CD8-positive, alpha-beta memory T cell (primary cell): ENCODE measurements at places on chromosomes 3 and 15.

DNA sequence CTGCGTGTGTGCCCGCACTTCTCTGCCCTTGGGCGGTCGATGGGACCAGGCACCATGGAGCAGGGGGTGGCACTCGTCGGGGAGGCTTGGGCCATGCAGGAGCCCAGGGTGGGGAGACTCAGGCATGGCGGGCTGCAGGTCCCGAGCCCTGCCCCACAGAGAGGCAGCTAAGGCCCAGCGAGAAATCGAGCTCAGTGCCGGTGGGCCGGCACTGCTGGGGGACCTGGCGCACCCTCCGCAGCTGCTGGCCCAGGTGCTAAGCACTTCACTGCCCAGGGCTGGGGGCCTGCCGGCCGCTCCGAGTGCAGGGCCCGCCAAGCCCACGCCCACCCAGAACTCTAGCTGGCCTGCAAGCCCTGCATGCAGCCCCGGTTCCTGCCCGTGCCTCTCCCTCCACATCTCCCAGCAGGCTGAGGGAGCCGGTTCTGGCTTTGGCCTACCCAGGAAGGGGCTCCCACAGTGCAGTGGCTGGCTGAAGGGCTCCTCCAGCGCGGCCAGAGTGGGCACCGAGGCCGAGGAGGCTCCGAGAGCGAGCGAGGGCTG lies 553 bp upstream of the RTP4 start:
- DNase-seq, result no peak
- peaks cover 13% of the 10 kb centered on the region for H3K36me3 ChIP-seq
- H3K4me3 ChIP-seq, result peak overlapping the region; percentile 73

- DNase-seq, result no peak
- no peak overlapping the region for H3K27ac ChIP-seq
- H3K4me3 ChIP-seq, result no peak overlapping the region
- peaks cover 22% of the 10 kb centered on the region for H3K4me1 ChIP-seq
- H3K36me3 ChIP-seq, result no peaks in the 10 kb centered on the region
Observed at GRCh38 chr3:4581920-4582611, 88.9 kb downstream of the ITPR1 start.

GRCh38 chr3:138381950-138382715 lies 33.8 kb downstream of the MRAS start:
- no peaks in the 10 kb centered on the region for H3K36me3 ChIP-seq
- no peaks in the 10 kb centered on the region for H3K4me1 ChIP-seq
- no peak overlapping the region for H3K4me3 ChIP-seq

GRCh38 chr3:130345487-130346079 lies at the start of gene COL6A5:
COL6A5 (plus strand) TSS chr3:130345672; CDS start chr3:130373639, 27,967 bp downstream.
- no peak within 1 kb of the TSS for H3K4me3 ChIP-seq
- H3K4me1 ChIP-seq, result no peaks in the 10 kb centered on the region
- peaks cover 4% of the 10 kb centered on the region for H3K27me3 ChIP-seq
- no peak within 1 kb of the TSS for H3K27ac ChIP-seq
- no peaks in the 10 kb centered on the region for H3K36me3 ChIP-seq
- no peak for DNase-seq

DNA sequence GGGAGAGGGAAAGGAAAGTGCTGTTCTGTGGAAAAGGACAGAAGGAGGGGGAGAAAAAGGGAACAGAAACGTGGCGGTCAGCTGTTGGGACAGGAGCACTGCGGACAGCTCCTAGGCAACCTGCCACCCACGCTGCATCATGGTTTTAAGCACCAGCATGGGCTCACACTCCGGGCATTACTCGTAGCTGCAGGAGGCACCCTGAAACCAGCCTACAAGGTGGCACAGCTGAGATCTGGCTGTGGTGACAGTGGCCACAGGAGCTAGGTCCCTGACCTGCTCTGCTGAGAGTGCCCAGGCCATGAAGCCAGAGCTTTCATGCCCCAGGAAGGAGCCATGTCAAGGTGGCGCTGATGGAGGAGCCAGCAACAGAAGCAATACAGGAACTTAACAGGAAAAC lies 161.4 kb upstream of the ST8SIA2 start:
- no peak for DNase-seq
- H3K4me3 ChIP-seq, result no peak overlapping the region
- no peaks in the 10 kb centered on the region for H3K4me1 ChIP-seq
- no peak overlapping the region for H3K27ac ChIP-seq

GRCh38 chr15:70271422-70272088 lies 173.8 kb upstream of the TLE3 start:
- no peak overlapping the region for H3K4me3 ChIP-seq
- DNase-seq, result no peak
- H3K36me3 ChIP-seq, result no peaks in the 10 kb centered on the region
- no peak overlapping the region for H3K27ac ChIP-seq

DNA sequence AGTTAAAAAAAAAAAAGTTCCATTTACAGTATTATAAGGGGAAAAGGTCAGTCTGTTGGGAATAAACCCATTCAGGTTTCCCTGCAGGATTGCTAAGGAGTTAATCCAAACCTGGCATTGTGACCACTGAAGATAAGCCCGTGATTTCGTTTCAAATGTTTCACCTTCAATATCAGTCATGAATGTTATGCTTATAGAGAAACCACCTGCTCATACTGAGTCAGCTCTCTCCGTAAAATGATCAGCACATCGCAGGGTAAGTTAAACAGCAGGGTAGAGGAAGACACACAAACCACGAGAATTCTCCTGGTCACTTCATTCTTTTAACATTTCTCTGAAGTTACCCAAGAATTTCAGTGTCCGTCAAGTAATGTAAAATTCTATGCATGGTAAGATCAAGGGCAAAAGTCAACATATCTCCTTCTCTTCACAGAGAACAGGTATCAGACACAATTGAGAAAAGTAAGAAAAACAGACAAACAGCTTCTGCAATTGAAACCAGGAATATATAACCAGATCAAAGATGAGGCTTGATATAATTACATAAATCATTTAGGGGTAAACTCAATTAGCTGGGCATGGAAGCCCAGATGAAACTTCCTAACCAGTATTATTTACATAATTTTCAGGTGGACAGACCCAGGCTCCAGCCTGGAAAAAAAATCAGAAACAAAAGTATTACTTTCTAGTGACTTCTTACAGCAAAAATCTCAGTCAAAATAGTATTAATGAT lies 67.6 kb upstream of the ARHGEF3 start:
- no peak overlapping the region for H3K27ac ChIP-seq
- no peak overlapping the region for H3K4me3 ChIP-seq
- H3K36me3 ChIP-seq, result no peaks in the 10 kb centered on the region
- H3K27me3 ChIP-seq, result no peaks in the 10 kb centered on the region
- no peak for DNase-seq
